ENCODE measurements at places on chromosomes 16 and 17. TPM values are rescaled to one million over a fixed set of nuclear protein-coding genes. Genes with fewer than 3 reads are reported as not detected.

Gene BAHCC1
- 3.3 TPM for total RNA-seq

Gene FTO
- 94.5 TPM for total RNA-seq

Gene SLC38A8
- total RNA-seq = not detected

Gene ZACN
- 0.12 TPM for total RNA-seq

Gene ASPHD1
- total RNA-seq = 9.1 TPM

Gene ITPRIPL2
- 50.7 TPM for total RNA-seq
